ENCODE measurements at places on chromosomes 7 and 10.

GRCh38 chr7:31688372-31688771, 1.4 kb downstream of the PPP1R17 start:
- DNase-seq: no peak

DNA sequence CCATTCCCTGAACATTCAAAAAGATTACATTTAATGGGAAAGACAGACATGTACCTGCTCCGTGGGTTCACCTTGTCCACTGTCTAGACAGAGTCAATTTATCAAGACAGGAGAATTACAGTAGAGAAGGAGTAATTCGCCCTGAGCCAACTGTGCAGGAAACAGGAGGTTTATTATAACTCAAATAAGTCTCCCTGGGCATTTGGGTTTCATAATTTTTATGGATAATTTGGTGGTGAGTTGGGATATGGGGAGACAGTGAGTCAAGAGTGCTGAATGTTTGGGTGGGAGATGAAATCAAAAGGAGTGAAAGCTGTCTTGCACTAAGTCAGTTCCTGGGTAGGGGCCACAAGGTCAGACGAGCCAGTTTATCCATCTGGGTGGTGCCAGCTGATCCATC, 165.9 kb upstream of the NAMPT start:
- no peak for DNase-seq

DNA sequence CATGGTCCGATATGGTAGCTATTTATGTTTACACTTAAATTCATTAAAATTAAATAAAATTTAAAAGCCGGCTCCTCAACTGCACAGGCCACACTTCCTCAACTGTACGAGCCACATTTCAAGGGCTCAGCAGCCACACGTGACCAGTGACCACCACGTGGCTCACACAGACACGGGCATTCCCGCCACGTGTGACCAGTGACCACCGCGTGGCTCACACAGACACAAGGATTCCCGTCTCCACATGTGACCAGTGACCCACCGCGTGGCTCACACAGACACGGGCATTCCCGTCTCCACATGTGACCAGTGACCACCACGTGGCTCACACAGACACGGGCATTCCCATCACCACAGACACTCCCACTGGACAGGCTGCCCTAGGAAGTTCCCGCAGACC, 91.3 kb downstream of the PDGFA start:
- no peak for DNase-seq

DNA sequence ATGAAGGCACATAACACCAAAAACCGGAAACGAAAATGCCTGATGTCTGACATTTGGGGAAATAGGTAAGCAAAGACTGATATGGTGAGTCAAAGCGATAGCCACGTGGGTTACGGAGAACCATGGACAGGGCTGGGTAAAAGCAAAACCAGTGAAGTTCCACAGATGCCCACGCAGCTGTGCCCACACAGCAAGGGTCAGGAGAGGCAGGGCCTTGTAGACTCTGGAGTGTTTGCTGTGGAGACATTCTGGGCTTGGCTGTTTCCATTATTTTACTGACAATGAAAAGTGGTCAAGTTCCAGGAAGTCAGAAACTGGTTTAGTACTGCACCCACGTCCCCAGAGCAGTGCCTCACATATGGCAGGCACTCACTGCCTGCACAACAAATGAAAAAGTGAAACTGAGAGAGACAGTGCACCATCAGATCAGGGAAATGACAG, 148.7 kb downstream of the ZMYND11 start:
- DNase-seq: no peak

GRCh38 chr7:12025246-12025645, 185.8 kb upstream of the TMEM106B start:
- DNase-seq: peak; percentile 10

GRCh38 chr7:12839508-12840153, 152.2 kb downstream of the ARL4A start:
- DNase-seq: peak; percentile 16

- DNase-seq: no peak
These were observed 105.8 kb downstream of the ELMO1 start for GRCh38 chr7:37342688-37343471.

DNA sequence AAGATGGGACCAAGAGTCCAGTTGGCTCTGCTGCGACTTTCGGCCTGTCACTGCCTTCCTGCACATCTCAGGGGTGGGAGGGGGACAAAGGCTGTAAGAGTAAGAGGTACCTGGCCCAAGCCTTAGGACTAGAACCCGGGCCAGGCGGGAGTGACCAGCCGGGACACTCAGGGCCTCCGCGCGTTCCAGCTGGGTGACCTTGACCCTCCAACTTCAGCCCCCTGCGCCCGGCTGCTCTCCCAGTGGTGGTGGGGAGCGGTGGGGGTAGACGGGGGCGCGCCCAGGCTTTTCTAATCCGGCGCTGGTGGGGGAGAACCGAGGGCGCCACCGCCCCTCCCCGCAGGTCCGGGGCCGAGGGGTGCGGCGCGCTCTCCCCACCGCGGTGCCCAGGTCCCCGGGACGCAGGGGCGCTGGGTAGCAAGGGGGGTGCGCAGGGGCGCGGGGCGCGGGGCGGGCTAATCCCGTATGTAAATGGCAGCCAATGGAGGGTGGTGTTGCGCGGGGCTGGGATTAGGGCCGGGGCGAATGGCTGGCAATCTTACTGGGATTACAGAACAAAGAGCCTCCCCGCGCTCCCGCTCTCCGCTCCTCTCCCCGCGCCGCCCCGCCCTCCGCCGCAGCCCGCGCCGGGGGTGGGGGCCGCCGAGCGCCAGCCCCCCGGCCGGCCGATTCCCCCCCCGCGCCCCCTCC, at the start of gene GTF2IRD1:
TSS of gene GTF2IRD1 (plus strand) at position 585 of the 690 bp plus-strand sequence. CDS start 54,175 bp downstream, outside the sequence.
- peak; percentile 55 for DNase-seq

All from PC-3 (cell line).